ENCODE measurements at places on chromosomes 16 and 17. TPM values are rescaled to one million over a fixed set of nuclear protein-coding genes. Genes with fewer than 3 reads are reported as not detected.

GRCh38 chr16:68091380-68092261 lies 6.5 kb downstream of the NFATC3 start:
- peak overlapping the region; percentile 92 for H3K4me3 ChIP-seq
- H3K27me3 ChIP-seq: no peaks in the 10 kb centered on the region
- DNase-seq: no peak
- H3K4me1 ChIP-seq: peaks cover 84% of the 10 kb centered on the region

ESRP2 gene
- 0.63 TPM for total RNA-seq

GRCh38 chr17:29136998-29137730 lies 43.0 kb downstream of the MYO18A start:
- H3K36me3 ChIP-seq: peaks cover 2% of the 10 kb centered on the region
- H3K4me3 ChIP-seq: peak overlapping the region; percentile 82
- H3K27me3 ChIP-seq: no peaks in the 10 kb centered on the region
- peak overlapping the region; percentile 94 for H3K27ac ChIP-seq
- H3K4me1 ChIP-seq: peaks cover 89% of the 10 kb centered on the region
- peak; percentile 65 for DNase-seq

DNA sequence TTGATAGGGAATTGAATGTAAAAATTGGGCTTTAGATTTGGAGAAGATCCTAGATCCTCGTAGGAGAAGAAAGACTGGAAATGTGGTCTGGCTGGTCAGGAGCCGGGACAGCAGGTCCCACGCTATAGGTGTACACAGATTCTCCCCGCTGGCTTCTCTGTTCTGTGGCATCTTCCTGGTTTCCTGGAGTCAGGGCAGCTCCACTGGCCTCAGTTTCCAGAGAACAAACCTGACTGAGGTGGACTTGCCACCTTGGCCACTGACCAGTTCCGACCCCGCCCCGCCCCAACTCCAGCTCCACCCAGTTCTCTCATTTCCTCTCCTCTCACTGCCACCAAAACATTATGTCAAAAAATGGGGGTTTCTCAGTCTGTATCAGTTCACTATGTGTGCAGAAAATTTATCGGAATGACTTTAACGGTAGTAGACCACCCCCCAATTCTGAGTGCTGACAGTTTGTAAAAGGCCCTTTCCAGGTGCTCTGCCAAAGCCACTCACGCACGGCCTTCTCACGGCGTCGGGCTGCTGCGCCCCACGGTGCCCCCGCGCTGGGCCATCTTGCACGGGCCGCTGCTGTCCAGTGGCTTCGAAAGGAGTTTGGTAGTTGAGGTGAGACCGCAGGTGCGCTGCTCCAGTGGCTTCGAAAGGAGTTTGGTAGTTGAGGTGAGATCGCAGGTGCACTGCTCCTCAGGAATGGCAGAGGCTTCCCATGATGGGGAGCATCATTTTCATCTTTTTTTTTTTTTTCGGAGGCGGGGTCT lies 161.4 kb upstream of the CHMP6 start:
- no peak overlapping the region for H3K27ac ChIP-seq
- H3K4me1 ChIP-seq: peaks cover 64% of the 10 kb centered on the region
- no peak for DNase-seq

CCL16 gene
- total RNA-seq: not detected

- H3K4me3 ChIP-seq: peak overlapping the region; percentile 96
- H3K36me3 ChIP-seq: peaks cover 2% of the 10 kb centered on the region
- no peaks in the 10 kb centered on the region for H3K27me3 ChIP-seq
- peaks cover 20% of the 10 kb centered on the region for H3K4me1 ChIP-seq
- peak overlapping the region; percentile 79 for H3K27ac ChIP-seq
Observed at GRCh38 chr17:47099451-47099986, 89.6 kb downstream of the CDC27 start.

DNA sequence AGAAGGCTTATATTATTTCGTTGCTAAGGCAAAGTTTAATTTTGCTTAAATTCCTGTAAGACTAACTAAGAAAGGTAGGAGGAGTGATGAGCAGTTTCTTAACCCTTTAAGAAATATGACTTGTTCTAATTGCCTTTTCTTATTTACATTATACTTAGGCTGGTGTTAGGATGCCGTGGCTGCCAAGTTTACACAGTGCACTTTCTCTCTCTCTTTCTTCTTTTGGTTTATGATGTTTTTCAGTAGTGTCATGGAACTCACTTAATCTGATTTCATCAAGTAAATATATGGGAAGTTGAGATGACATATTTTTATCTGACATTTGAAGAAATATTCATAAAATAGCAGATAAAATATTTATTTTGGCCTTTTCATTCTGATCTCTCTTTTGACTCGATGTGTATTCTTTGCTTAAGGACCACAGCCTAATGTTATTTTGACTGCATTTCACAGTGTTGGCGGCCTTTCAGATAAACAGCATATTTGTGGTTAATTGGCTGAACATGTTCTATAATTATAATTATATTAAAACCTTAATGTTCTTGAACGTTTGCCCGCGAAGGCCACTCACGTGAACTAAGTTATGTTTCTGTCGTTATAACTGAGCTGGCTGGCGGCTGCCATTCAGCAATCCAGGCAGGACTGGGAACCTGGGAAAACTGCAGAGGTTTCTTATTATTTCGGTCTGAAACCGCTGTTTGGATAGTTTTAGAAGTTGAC lies 191.6 kb downstream of the WWOX start:
- no peaks in the 10 kb centered on the region for H3K27me3 ChIP-seq
- H3K36me3 ChIP-seq: no peaks in the 10 kb centered on the region
- H3K27ac ChIP-seq: no peak overlapping the region
- no peak overlapping the region for H3K4me3 ChIP-seq

DNA sequence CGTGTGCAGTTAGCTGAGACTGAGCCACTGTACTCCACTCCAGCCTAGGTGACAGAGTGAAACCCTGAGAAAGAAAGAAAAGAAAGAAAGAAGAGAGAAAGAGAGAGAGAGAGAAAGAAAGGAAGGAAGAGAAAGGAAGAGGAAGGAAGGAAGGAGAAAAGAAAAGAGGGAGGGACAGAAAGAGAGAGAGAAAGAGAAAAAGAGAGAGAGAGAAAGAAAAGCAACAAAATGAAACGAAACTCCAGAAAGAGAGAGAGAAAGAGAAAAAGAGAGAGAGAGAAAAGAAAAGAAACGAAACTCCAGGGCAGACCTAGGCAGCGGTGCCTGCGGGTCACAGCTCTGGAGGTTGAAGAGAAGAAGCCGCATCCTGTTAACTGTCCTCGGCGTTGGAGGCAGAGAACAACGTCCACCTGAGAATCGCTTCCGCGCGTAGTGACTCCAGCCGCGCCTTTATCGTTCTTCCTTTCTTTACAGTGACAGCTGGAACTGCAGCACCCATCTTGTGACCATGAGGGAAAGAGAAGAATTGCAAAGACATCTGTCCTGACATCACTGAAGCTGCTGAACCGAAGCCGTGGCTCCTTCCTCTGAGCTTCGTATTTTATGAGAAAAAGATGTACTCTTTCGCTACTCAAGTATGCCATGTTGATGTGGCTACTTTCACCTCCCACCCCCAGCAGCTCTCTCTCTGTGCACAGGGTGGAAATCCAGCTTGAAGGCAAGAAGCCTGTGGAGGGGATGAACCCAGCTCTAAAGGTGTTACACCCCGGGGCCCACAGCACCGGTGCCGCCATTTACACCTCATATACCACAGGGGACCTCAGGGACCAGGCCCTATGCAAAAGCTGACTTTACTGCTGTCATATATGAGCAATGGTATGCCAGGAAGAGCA lies 56.9 kb upstream of the DOC2B start:
- no peak overlapping the region for H3K4me3 ChIP-seq
- no peaks in the 10 kb centered on the region for H3K27me3 ChIP-seq
- no peaks in the 10 kb centered on the region for H3K4me1 ChIP-seq

TAT gene
- total RNA-seq: not detected

GRCh38 chr16:89945654-89946053 lies 2.9 kb upstream of the DEF8 start:
- no peak overlapping the region for H3K27ac ChIP-seq
- peaks cover 24% of the 10 kb centered on the region for H3K27me3 ChIP-seq
- H3K36me3 ChIP-seq: no peaks in the 10 kb centered on the region
- DNase-seq: no peak

DNA sequence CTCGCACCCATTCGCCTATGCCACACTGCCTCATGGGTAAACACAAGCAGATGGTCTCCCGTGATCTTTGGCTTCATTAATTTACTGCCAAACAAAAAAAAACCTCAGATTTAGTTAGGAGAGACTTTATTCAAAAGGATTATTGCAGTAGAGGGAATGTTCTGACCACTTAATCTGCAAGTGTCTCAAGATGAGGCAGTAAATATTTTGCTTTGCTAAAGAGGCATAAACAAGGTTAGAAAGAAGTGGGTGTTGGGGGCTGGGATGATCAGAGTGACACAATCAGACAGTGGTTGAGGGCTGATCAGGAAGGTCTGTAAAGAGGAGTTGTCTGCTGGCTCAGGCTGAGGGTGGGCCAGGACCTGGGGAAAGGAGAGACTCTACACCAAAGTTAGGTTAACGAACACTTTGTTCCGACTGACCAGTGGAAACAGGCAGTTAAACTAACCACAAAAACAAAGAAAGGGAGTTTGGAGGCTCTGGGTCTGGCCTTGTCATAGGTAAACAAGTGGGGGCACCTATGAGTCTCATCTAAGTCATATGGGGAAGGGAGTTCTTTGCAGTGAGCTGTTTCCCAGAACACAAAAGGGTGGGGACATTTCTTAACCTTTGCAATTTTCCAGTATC lies 28.5 kb downstream of the HSD17B2 start:
- no peak overlapping the region for H3K27ac ChIP-seq
- no peak for DNase-seq
- no peaks in the 10 kb centered on the region for H3K36me3 ChIP-seq
- H3K4me1 ChIP-seq: peaks cover 5% of the 10 kb centered on the region
- H3K27me3 ChIP-seq: peaks cover 11% of the 10 kb centered on the region
- no peak overlapping the region for H3K4me3 ChIP-seq

- no peak overlapping the region for H3K4me3 ChIP-seq
- no peak for DNase-seq
- no peaks in the 10 kb centered on the region for H3K4me1 ChIP-seq
- no peaks in the 10 kb centered on the region for H3K27me3 ChIP-seq
Observed at GRCh38 chr16:78323315-78323714, 223.9 kb downstream of the WWOX start.

KRTAP9-8 gene
- not detected for total RNA-seq

- no peaks in the 10 kb centered on the region for H3K27me3 ChIP-seq
- H3K36me3 ChIP-seq: peaks cover 8% of the 10 kb centered on the region
- peaks cover 24% of the 10 kb centered on the region for H3K4me1 ChIP-seq
- H3K4me3 ChIP-seq: peak overlapping the region; percentile 48
Observed at GRCh38 chr16:70746708-70747424, 54.1 kb downstream of the VAC14 start.

SARM1 gene
- total RNA-seq: 22.4 TPM

DNA sequence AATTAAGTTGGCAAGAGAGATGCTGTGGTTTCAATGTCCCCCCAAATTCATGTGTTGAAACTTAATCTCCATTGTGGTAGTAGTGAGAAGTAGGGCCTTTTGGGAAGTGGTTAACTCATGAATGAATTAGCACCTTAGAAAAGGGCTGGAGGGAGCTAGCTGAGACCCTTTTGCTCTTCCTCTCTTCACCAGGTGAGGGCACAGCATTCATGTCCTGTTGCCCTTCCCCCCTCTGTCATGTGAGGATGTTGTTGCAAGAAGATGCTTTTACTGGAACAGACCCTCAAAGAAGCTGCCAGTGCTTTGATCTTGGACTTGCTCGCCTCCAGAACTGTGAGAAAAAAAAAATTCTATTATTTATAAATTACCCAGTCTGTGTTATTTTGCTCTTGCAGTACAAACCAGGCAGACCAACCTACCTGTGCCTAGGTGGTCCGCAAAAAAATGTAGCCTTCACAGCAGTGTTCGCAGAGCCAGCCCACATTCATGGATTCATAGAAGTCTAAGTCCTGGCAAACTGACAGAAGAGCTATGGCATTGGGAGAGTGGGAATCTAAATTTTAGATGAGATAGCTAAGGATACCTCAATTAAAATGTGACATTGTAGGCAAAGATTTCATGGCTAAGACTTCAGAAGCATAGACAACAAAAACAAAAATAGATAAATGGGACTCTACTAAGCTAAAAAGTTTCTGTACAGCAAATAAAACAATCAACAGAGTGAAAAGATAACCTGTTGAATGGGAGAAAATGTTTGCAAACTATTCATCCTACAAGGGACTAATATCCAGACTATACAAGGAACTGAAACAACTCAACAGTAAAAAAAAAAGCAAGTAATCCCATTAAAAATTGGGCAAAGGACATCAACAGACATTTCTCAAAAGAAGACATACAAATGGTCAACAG lies 32.0 kb upstream of the ABCA5 start:
- no peak overlapping the region for H3K27ac ChIP-seq
- H3K36me3 ChIP-seq: no peaks in the 10 kb centered on the region
- H3K4me1 ChIP-seq: no peaks in the 10 kb centered on the region
- H3K27me3 ChIP-seq: no peaks in the 10 kb centered on the region
- H3K4me3 ChIP-seq: no peak overlapping the region

DNA sequence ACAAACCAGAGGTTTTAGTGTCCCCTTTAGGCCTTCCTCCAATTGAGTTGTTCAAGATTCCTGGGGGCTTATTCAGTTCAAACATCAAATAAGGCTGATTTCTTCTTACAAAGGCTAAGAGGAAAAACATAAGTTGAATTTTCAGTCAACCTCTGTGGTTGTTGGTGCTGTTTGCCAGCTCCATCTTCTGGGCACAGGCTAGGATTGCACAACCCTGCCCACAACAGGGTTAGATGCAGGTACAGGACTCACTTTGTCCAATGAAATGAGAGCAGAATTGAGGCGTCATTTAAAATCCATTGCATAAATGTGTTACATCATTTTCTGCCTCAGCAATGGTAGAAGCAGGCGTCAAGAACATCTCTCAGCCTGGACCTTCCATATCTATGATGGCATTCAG lies 173.3 kb downstream of the PMP22 start:
- no peaks in the 10 kb centered on the region for H3K27me3 ChIP-seq
- no peak overlapping the region for H3K27ac ChIP-seq
- no peaks in the 10 kb centered on the region for H3K36me3 ChIP-seq
- no peak for DNase-seq
- H3K4me3 ChIP-seq: no peak overlapping the region
- no peaks in the 10 kb centered on the region for H3K4me1 ChIP-seq

DNA sequence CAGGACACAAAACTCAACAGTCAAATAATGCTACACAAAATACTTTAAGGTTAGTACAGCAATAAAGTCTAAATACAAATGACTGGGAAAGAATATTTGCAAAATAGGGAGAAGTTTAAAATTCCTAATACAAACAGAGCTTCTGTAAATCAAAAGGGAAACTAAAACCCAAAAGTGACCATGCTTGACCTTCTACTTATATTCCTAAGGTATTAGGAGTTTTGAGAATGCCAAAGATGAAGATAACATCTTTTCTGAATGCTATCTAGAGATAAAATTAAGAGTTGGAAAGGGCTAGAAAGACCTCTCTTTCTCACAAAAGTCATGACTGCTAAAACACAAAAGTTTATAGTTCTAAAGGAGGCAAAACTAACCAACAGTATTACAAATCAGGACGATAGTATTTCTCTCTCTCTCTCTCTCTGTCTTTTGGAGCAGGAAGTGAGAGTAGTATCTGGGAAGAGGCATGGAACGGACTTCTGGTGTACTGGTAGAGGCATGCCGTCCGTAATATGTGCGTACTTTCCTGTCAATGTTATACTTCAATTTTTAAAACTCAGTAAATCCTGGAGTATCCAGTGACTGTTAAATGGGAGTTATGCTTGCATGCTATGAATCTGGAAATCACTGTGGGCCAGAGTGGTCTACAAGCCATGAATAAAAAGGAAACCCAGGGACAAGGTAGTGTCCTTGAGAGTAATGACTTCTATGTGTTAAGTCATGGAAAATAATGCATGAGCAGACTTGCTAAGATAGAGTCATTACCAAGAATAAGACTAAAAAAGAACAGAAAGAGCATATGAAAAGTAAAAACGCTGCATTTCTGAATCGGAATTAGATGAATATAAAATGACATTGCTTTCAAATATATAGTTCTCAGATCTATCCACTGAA lies 49.7 kb upstream of the ANKFY1 start:
- H3K27ac ChIP-seq: peak overlapping the region; percentile 91
- no peaks in the 10 kb centered on the region for H3K27me3 ChIP-seq
- DNase-seq: no peak
- H3K4me1 ChIP-seq: peaks cover 67% of the 10 kb centered on the region
